ENCODE measurements at places on chromosomes 3 and 15.

DNA sequence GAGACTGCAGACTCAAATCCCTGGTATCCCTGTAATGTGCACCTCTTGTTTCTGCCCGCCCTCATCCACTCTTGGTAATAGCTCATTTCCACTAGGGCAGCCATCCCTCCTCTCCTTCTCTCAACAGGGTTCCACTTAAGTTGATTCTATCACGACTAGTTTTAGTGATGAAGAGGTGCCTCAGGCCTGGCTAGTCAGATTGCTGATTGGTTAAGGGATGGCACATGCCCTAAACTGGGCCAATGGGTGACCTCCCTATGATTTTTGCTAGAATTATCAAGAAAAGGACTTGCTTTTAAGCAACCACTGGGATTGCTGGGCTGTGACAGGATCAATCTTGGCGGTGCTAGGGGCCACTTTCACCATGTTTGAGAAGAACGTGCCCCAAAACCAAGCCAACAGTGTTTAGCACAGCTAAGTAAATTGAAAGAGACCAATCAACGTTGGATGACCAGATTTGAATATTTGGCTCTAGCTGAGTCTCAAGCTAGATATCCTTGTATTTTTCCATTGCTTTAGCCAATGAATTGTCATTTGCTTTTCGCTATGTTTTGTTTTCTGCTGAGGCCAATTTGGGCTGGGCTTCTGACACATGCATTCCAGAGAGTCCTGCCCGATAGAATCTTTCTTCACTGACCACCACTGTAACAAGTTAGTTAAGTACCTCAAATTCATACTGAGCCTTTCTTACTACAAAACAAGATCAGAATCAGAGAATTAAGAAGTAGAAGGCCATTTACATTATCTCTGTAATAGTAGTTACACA lies 131.0 kb downstream of the PDZRN3 start:
- DNase-seq: no peak
- no peak overlapping the region for H3K27ac ChIP-seq
- H3K4me1 ChIP-seq: no peaks in the 10 kb centered on the region
- no peak overlapping the region for H3K4me3 ChIP-seq

DNA sequence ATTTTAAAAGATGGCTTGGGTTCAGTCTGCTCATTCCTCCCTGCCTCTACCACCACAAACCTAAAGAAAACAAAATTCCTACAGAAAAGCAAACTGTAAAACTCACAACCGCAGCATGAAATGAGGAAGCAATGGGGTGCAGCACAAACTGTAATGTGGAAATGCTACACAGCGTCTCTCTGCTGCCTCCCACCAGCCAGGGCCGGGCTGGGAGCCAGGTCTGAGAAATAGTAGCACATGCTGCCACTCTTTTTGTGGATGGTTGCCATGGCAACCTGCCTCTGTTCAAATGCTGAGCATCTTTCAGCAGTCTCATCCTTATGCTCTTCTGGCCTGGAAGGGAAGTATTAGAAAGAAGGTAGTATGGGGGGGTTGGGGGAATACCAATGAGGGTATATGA lies 55.4 kb downstream of the EOMES start:
- H3K4me3 ChIP-seq: no peak overlapping the region
- no peak for DNase-seq
- 0 out of 2 replicates have a peak, but pooled peaks cover 3% of the 10 kb centered on the region for H3K4me1 ChIP-seq
- no peaks in the 10 kb centered on the region for H3K36me3 ChIP-seq

DNA sequence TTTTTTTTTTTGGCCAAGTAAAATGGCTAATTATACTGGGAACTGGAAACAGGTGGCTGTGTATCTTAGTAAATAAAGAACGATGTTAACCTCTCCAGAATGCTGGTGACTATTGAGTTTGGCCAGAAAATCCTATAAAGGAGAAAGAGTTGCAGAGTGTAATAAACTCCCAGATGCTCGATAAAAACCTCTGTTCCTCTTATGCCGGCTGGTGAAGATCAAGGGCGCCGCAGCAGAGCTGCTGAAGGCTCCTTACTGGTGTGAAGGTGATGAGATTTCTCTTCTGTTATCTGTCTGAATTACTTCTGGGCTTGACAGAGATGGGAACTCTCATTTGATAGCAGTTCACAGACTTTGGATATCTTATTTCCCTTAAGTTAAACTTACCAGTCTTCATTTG lies 104.6 kb downstream of the PTPRG start:
- no peak overlapping the region for H3K27ac ChIP-seq
- no peaks in the 10 kb centered on the region for H3K27me3 ChIP-seq
- no peaks in the 10 kb centered on the region for H3K36me3 ChIP-seq
- H3K4me1 ChIP-seq: no peaks in the 10 kb centered on the region
- no peak for DNase-seq

GRCh38 chr3:36418296-36418695 lies 38.0 kb downstream of the STAC start:
- no peak overlapping the region for H3K27ac ChIP-seq
- no peaks in the 10 kb centered on the region for H3K36me3 ChIP-seq
- H3K27me3 ChIP-seq: no peaks in the 10 kb centered on the region
- no peaks in the 10 kb centered on the region for H3K4me1 ChIP-seq
- H3K4me3 ChIP-seq: no peak overlapping the region

GRCh38 chr15:81298611-81299010 lies 25.3 kb downstream of the STARD5 start:
- H3K36me3 ChIP-seq: no peaks in the 10 kb centered on the region
- H3K4me1 ChIP-seq: no peaks in the 10 kb centered on the region
- H3K27me3 ChIP-seq: peaks cover 4% of the 10 kb centered on the region
- no peak for DNase-seq
- no peak overlapping the region for H3K4me3 ChIP-seq
- no peak overlapping the region for H3K27ac ChIP-seq

- H3K27ac ChIP-seq: no peak overlapping the region
- DNase-seq: no peak
- H3K4me3 ChIP-seq: no peak overlapping the region
- H3K36me3 ChIP-seq: no peaks in the 10 kb centered on the region
- no peaks in the 10 kb centered on the region for H3K27me3 ChIP-seq
- peaks cover 6% of the 10 kb centered on the region for H3K4me1 ChIP-seq
Measured at GRCh38 chr3:47804577-47804976, 1.6 kb downstream of the DHX30 start.

DNA sequence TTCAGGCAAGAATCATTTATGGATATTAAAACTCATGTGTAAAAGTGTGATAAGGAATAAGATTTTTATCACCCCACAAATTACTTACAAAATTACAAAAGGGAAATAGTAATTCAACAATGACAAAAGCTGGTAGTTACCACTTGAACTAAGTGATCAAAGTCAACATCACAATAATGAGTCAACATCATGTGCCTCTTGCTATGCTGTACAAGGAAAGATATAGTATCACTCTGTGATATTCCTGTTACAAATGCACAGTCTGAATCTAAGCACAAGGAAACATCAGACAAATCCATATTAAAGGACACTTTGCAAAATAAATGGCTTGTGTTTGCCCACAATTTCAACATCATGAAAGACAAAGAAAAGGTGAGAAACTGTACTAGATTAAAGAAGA lies 90.5 kb upstream of the PLCL2 start:
- no peak overlapping the region for H3K4me3 ChIP-seq
- H3K36me3 ChIP-seq: no peaks in the 10 kb centered on the region
- DNase-seq: no peak
- no peak overlapping the region for H3K27ac ChIP-seq

- no peaks in the 10 kb centered on the region for H3K4me1 ChIP-seq
- no peak overlapping the region for H3K27ac ChIP-seq
- no peak for DNase-seq
- H3K36me3 ChIP-seq: no peaks in the 10 kb centered on the region
- no peaks in the 10 kb centered on the region for H3K27me3 ChIP-seq
- no peak overlapping the region for H3K4me3 ChIP-seq
Measured at GRCh38 chr3:152208439-152208838, 60.3 kb upstream of the MBNL1 start.

DNA sequence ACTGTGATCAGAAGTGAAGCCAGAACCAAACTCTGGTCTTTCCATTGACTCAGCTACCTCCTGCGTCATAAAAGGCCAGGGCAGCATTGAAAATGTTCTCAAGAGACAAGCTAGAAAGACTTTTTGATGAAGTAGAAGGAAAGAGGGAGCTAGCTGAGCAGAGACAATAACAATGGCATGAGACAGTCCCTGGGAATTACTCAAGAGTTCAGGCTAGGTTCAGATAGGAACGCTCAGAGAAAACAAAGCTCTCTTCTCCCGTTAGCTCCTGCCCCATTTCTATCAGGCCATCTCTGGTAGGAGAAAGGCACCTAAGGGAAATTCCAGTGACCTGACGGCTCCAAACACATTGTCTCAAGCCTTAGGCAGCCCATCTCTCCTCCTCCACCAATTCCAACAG lies 7.0 kb upstream of the OXTR start:
- no peak overlapping the region for H3K27ac ChIP-seq
- no peaks in the 10 kb centered on the region for H3K4me1 ChIP-seq
- no peaks in the 10 kb centered on the region for H3K36me3 ChIP-seq
- H3K4me3 ChIP-seq: no peak overlapping the region

GRCh38 chr15:62913246-62913645 lies 129.3 kb upstream of the TPM1 start:
- H3K4me3 ChIP-seq: no peak overlapping the region
- H3K36me3 ChIP-seq: no peaks in the 10 kb centered on the region
- no peak for DNase-seq
- H3K27me3 ChIP-seq: no peaks in the 10 kb centered on the region
- peaks cover 6% of the 10 kb centered on the region for H3K4me1 ChIP-seq

DNA sequence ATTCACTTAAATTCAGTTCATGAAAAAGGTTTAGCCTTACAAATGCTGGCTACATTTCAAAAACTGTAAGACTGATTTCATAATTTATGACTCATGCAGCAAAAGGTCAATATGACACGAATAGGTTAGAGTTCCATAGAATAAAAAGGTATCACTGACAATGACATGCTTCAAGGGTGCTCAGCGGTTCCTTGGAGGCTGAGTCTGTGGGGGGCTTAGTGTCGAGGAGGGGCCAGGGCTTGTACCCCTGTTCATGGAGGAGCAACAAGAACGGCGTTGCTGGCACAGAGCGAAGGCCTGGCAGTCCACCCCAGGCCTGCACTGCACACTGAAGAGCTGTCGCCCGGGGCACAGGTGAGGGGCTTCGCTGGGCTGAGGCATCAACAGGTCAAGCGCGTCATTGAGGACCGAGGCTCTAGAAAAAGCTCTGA lies 174.2 kb downstream of the NR1D2 start:
- no peaks in the 10 kb centered on the region for H3K27me3 ChIP-seq
- DNase-seq: no peak
- H3K4me1 ChIP-seq: no peaks in the 10 kb centered on the region
- H3K27ac ChIP-seq: no peak overlapping the region
- H3K36me3 ChIP-seq: no peaks in the 10 kb centered on the region

All from Panc1 (cell line).